ENCODE measurements at places on chromosomes 13 and 19. TPM values are rescaled to one million over a fixed set of nuclear protein-coding genes. Genes with fewer than 3 reads are reported as not detected.
A peak's percentile ranks its signal among the peaks of the same experiment; 100 is the strongest.

EHD2 gene
- 11.2 TPM for total RNA-seq

TMEM145 gene
- not detected for total RNA-seq

ZNF878 gene
- total RNA-seq = not detected

DNA sequence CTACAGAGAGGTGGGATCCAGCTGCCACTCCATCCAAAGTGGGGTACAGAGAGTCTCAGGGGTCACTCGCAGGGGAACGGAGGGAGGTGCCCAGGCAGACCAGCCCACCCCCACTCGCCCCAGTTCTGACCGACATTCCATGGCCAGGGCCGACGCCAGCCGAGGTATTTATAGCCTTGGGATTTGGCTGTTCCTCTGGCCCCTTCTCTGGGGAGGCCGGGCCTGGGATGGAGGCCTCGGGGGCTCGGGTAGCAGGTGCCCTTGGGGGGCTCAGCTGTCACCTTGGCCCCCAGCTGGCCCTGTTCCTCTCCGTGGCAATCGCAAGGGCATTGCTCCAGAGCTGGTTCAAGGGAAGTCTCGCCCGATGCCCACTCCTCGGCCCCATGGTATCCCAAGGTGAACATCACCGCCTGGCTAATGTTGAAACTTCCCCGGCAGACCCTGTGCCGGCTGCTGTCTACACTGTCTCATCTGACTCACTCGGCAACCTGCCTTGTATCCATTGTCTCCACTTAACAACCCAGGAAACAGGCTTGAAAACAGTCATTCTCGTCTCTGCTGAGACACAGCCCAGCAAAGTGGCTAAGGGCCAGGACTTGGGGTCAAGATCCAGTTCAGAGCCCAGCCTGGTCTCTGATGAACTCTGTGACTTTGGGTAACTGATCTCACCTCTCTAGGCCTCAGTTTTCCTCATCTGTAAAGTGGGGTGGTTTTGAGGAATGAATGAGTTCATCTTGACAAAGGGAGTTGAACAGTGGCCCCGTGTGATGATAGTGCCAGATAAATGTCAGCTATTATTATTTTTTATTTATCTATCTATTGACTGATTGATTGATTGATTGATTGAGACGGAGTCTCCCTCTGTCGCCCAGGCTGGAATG is 9.7 kb downstream of the PRKACA start:
- H3K36me3 ChIP-seq = no peaks in the 10 kb centered on the region
- H3K27ac ChIP-seq = no peak overlapping the region
- H3K4me1 ChIP-seq = peaks cover 4% of the 10 kb centered on the region
- H3K4me3 ChIP-seq = no peak overlapping the region

DNA sequence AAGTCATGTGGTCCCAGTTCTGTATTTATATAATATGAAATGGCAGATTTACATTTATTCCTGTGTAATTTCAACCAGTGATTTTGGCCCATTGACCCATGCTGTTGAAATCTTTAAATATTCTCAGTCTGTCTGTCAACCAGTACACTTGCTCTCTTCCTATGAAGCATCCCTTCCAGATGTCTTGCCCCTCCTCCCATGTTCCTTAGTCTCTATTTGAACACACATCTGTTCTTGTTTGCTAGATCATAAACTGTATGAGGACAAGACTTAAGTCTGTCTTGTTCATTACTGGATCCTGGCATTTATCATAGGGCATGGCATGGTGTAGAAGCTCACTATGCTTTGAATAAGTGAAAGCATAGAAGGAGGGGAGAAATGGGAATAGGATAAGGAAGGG is 34.9 kb downstream of the STARD13 start:
- H3K4me3 ChIP-seq = no peak overlapping the region
- no peaks in the 10 kb centered on the region for H3K36me3 ChIP-seq
- no peaks in the 10 kb centered on the region for H3K27me3 ChIP-seq
- no peak for DNase-seq
- peak overlapping the region; percentile 33 for H3K27ac ChIP-seq

DNA sequence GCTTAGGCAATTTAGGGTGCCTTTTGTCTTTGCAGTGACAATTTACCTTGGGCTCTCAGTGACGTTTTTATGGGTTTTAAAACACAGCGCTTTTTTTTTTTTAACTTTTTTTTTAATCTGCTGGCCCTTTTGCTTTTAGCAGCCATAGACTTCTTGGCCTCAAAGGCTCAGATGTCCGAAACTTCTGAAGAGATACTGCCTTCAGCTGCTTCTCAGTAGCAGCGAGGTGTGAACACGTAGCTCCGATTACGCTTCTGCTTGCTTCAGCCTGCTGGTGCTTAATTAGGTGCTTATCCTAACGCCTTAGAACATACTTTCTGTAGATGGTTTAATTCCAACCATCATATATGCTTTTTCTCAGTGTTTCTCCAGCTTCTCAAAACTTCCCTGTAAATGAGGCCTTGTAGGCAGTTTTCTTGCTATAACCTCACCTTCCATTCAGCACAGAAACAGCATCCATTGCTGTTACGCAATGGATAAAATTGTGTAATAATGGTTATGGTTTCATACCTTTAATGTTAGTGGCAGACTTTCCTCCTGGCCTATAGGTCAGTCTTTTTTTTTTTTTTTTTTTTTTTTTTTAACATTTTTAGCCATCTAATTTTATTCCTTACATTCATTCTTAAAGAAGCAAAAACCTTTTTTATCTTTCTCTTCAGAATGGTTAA is 723.9 kb downstream of the GPC5 start:
- H3K36me3 ChIP-seq = no peaks in the 10 kb centered on the region
- H3K27ac ChIP-seq = no peak overlapping the region
- DNase-seq = no peak

DNA sequence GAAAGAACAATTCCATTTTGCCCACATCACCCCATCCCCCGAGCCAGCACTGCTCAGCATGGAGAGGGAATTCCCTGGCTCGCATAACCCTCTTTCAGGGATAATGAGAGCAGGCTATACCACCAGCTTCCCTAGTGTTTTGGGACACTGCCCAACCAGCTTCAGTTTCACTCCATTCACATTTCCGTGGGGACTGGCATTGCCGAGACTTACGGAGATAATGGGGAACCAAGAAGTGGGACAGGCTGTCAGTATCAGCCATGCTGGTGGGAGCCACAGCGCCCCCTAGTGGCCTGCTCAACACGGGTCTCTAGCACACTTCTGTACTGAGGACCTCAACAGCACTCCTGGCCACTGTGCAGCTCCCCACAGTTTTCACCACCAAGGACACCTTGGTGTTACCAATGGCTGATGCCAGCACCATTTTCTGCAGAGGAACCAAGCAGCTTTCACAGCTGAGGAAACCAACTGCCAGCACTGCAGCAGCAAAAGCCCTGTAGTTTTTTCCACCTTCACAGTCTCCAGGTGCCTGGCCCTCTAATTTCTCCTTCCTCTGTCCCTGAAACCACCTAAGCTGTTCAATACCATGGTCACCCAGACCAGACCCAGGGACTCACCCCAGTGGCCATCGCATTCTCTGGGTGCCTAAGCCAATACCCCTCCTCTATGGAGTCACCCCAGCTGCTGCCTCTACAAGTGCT is 23.7 kb downstream of the SLC6A16 start:
- H3K4me1 ChIP-seq = no peaks in the 10 kb centered on the region
- no peak overlapping the region for H3K4me3 ChIP-seq
- H3K27me3 ChIP-seq = no peaks in the 10 kb centered on the region
- no peaks in the 10 kb centered on the region for H3K36me3 ChIP-seq
- no peak overlapping the region for H3K27ac ChIP-seq

DNA sequence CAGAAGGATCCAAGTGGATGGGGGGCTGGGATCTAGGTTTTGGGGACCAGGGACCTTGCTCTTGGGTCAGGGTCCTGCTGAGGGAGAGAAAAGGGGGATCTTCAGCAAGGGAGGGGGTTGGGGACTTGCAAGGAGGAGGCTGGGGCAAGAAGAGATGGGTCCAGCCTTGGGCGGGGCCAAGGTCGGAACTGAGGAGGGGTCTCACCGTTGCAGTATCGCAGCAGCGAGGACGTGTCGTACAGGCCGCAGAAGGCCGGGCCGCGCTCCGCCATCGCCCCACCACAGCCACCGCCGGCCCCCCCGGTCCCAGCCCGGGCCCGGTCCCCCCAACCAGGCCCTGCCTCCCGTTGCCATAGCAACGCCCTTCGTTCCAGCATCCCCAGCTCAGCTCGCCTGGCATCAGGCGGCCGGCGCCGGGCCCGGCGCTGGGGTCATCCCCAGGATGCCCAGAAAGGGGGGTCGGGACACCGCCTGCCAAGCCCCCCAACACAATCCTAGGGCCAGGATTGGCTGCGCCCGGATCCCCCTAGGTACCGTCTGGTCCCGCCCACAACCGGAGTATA is 6.0 kb upstream of the EML2 start:
- no peaks in the 10 kb centered on the region for H3K36me3 ChIP-seq
- peaks cover 43% of the 10 kb centered on the region for H3K4me1 ChIP-seq
- no peak for DNase-seq
- peak overlapping the region; percentile 37 for H3K27ac ChIP-seq
- H3K4me3 ChIP-seq = peak overlapping the region; percentile 40
- no peaks in the 10 kb centered on the region for H3K27me3 ChIP-seq

DNA sequence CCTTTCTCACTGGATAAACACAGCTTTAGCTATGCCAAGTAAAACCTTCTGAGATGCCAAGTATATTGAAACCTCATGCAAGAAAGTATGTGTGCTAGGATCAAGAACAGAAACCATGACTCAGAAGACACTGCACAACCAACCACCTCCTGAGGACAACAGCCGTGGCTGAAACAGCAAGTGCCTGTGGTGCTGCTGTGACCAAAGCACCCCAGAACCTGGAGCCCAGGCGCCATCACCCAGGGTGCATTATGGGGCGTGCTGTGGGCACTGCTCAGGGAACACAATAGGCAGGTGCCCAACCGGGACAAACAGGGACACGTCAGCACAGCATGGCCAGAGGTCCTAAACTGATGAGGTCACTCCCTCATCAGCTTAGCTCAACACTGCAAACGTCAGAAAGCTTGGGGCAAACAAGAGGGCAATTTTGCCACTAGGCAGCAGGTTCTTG is 101.3 kb upstream of the SLC15A1 start:
- DNase-seq = no peak
- H3K27ac ChIP-seq = no peak overlapping the region
- H3K4me1 ChIP-seq = no peaks in the 10 kb centered on the region

DNA sequence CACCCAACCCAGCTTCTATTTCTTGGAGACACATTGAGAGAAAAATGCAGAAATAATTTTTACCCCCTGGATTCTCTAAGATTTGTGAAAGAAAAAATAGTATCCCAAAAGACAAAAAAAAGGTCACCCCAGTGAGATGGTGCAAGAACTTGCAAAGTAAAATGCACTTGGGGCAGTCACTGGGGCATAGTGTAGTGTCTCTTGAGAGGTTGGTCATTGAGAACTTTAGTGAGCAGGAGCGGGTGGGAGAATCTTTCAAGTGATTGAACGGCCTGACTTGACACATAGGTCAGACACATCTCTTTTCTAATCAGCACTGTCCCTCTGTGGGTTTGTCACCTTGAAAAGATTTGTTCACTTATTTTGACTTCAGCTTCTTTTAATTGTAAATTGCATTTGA is 2.4 kb downstream of the ZNF85 start:
- H3K4me1 ChIP-seq = no peaks in the 10 kb centered on the region
- no peak for DNase-seq
- no peaks in the 10 kb centered on the region for H3K36me3 ChIP-seq
- H3K27me3 ChIP-seq = no peaks in the 10 kb centered on the region

DNA sequence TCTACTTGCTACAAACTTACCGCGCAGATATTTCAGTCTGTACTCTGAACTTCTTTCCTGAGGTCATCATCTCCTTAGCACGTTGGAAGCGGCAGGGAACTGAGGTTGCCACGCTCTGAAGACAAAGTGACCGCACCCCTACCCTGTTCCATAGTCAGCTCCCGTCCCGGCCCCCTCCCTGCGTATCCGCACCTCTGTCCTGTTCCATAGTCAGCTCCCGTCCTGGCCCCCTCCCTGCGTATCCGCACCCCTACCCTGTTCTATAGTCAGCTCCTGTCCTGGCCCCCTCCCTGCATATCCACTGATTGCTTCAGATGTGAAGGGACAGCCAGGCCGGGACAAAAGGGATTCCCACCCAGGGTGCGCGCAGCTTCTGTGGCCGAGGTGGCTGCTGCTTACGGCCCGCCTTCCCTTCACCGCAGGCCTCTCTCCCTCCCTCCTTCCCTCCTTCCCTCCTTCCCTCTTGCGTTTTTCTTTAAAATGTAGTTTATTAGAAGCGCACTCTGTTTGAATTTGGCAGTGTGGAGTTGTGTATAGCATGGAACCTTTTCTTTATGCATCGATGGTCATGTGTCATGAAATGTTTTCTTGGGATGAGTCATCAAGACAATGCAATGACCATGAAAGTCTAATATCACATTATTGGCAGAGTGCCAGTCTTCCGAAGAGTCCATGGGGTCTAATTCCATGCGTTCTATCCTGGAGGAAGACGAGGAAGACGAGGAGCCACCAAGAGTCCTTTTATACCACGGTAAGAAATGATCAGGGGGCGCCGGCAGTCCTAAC is 21.9 kb upstream of the NDUFS7 start:
- DNase-seq = no peak
- no peak overlapping the region for H3K27ac ChIP-seq
- H3K4me1 ChIP-seq = no peaks in the 10 kb centered on the region
- no peaks in the 10 kb centered on the region for H3K27me3 ChIP-seq
- no peaks in the 10 kb centered on the region for H3K36me3 ChIP-seq

DNA sequence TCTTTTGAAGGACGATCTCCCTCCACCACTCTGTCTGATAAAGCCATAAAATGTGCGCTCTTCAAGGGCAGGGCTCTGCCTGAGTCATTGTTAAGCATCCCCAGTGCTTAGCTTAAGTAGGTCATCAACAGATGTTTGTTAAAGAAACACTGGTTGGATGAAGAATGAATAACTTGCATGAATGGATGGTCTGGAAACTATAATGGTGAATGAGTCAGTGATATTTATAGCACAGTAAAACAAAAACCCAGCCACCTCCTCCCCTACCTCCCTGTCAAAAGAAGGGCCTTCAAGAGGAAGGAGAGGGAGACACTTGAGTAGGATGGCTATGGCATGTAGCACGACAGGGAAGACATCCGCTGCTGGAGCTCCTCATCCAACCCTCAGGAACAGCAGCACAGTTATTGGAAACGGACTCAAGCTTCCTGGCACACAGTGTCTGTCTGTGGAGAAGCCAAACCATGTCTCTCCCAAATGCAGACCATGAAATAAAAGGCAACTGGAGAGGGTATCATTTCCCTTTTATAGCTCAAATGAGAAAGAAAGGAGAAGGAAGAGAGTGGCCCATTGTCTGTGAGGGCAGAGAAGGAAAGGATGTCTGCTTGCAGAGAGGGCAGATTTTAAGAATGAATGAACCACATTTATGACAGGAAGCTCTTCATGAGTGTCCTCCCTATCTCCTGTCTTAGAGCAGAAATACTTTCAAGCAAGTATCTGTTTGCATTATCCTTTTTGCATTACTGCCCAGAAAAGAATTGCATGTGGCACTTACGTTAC is 183.5 kb upstream of the UBL3 start:
- H3K36me3 ChIP-seq = no peaks in the 10 kb centered on the region
- H3K4me3 ChIP-seq = no peak overlapping the region
- H3K27ac ChIP-seq = no peak overlapping the region
- no peaks in the 10 kb centered on the region for H3K4me1 ChIP-seq

DNA sequence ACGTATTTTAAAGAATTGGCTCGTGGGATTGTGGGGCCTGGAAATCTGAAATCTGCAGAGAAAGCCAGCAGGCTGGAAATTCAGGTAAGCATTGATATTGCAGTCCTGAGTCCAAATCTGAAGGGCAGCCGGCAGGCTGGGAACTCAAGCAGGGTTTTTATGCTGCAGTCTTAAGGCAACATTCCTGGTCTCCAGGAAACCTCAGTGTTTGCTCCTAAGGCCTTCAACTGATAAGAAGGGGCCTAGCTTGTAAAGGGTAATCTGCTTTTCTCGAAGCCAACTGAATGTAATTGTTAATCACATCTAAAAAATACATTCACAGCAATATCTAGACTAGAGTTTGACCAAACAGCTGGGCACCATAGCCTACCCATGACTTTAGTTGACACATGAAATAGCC is 154.4 kb downstream of the EFNB2 start:
- H3K4me3 ChIP-seq = no peak overlapping the region
- no peak overlapping the region for H3K27ac ChIP-seq
- H3K4me1 ChIP-seq = no peaks in the 10 kb centered on the region
- no peaks in the 10 kb centered on the region for H3K36me3 ChIP-seq
- DNase-seq = no peak

PRR19 gene
- not detected for total RNA-seq

Measured in Peyer's patch (tissue), 4 donors.